ENCODE measurements at places on chromosomes 1 and 21. TPM values are rescaled to one million over a fixed set of nuclear protein-coding genes. Genes with fewer than 3 reads are reported as not detected.
A peak's percentile ranks its signal among the peaks of the same experiment; 100 is the strongest.

Gene IFNGR2
- total RNA-seq: 44.6 TPM

DNA sequence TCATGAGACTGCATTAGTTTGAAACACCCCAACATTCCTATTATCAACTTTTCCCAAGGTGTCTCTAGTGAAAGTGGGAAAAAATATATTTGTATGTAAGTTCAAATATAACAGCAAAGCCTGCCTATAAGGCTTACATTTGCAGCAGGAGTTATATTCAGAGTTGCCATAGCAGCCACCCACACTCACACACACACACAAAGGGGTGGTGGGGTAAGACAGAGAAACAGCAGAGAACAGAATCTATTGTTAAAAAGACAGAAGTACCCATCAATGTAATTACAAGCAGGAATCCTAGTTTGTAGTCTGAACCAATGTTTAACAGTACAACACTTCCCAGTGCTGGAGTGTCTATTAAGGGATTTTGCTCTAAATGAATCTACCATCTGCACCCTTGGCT lies 55.0 kb downstream of the PLPPR5 start:
- no peaks in the 10 kb centered on the region for H3K36me3 ChIP-seq
- H3K4me3 ChIP-seq: no peak overlapping the region
- no peaks in the 10 kb centered on the region for H3K27me3 ChIP-seq
- H3K27ac ChIP-seq: no peak overlapping the region
- H3K4me1 ChIP-seq: no peaks in the 10 kb centered on the region

DNA sequence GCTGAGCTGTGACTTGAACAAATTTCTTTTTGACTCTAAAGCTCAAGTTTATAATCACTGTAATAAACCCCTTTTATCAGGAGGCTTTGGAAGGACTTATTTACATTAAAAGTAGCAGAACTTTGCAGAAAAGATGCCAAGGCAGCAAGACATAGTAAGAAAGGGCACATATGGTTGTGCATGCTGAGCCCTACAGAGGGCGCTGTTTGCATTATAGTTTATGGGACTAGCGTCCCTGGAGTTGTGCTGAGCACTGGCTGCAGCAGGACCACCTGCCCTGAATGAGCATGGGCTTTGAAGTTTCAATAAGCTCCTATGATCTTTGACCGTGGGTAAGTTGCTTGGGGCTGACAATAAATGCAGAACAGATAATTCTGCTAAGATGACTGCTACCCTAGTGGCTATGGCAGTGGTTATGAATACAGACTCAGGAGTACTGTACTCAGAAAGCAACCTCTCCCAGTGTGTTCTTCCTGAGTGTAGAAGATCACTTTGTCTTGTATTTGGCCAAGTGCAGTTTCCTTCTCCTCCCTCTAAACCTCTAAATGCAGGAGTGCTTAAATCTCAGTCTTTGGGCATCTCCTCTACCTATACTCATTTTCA lies 45.4 kb upstream of the USP1 start:
- peak; percentile 26 for DNase-seq
- no peak overlapping the region for H3K27ac ChIP-seq
- no peaks in the 10 kb centered on the region for H3K4me1 ChIP-seq
- H3K27me3 ChIP-seq: no peaks in the 10 kb centered on the region
- H3K4me3 ChIP-seq: no peak overlapping the region

GRCh38 chr1:211318576-211319280 lies 7.9 kb upstream of the TRAF5 start:
- H3K27ac ChIP-seq: no peak overlapping the region
- peaks cover 4% of the 10 kb centered on the region for H3K36me3 ChIP-seq
- peaks cover 8% of the 10 kb centered on the region for H3K4me1 ChIP-seq
- no peak overlapping the region for H3K4me3 ChIP-seq
- DNase-seq: no peak

GRCh38 chr1:110487726-110488125 lies 31.2 kb downstream of the KCNA10 start:
- no peaks in the 10 kb centered on the region for H3K27me3 ChIP-seq
- no peak overlapping the region for H3K27ac ChIP-seq
- no peaks in the 10 kb centered on the region for H3K4me1 ChIP-seq
- DNase-seq: no peak
- H3K36me3 ChIP-seq: no peaks in the 10 kb centered on the region

- H3K4me3 ChIP-seq: no peak overlapping the region
- H3K27ac ChIP-seq: no peak overlapping the region
- H3K4me1 ChIP-seq: peaks cover 26% of the 10 kb centered on the region
- no peak for DNase-seq
- no peaks in the 10 kb centered on the region for H3K27me3 ChIP-seq
Measured at GRCh38 chr1:3314491-3315381, 139.7 kb upstream of the ARHGEF16 start.

DNA sequence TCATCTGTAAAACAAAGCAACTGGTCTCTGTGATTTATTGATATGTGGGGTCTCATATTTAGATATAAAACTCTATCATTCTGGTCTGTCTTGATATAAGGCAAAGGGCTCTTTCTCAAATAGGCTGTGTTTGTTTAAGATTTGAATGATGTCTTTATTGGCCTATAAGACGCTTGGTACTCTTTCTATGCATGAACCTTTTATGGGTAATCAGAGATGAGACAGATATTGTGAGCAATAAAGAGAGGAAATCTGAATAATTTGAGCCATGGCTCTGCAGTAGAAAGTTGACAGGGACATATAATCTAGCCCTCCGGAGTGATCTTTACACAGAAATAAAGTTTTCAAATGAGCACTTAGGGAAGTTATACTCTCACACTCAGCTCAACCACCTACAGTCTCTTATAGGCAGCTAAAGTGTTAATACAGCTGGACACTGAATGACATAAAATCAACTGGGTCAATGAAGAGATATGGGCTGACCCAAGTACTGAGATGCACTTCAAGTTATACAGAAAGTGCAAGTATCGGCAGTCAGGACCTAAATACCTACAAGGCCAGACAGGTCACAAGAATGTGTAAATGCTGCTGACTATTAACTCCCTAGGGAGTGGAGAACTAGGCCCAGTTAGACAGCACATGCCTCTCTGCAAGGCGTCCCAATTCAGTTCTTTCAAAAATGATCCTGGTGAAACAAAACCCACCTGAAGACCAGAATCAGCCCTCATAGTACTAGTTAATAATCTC lies 111.0 kb downstream of the PTPN14 start:
- peak overlapping the region; percentile 66 for H3K27ac ChIP-seq
- no peak for DNase-seq
- no peaks in the 10 kb centered on the region for H3K36me3 ChIP-seq
- H3K4me1 ChIP-seq: peaks cover 50% of the 10 kb centered on the region

DNA sequence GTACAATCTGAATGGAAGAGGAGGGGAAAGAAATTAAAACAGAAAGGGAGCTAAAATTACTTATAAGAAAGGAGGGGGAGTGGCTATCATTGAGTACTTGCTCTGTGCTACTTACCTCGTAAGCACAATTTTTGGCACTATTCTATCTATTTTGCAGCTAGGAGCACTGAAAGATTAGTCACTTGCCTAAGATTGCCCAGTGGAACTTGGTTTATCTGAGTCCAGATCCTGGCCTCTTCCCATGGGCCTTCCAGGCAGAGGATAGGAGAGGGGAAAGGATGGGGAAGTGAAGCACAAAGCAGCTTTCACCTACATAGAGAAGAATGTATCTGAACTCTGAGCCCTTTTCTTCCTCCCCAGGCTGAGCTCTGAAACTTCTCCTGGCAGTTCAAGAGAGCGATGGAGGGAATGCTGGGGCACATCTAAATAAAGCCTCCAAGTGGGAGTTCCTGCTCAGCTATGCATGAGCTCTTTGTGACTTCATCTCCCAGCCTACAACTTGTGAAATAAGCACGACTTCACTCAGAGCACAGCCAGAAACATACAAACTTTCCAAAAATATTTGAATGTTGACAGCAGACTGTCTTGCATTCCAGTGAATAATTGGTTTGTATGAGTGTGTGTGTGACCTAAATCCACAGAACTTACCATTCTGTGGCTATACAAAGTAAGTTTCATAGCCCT lies 29.4 kb downstream of the HMGB4 start:
- H3K4me1 ChIP-seq: no peaks in the 10 kb centered on the region
- H3K27ac ChIP-seq: no peak overlapping the region
- no peaks in the 10 kb centered on the region for H3K36me3 ChIP-seq
- H3K27me3 ChIP-seq: peaks cover 4% of the 10 kb centered on the region
- H3K4me3 ChIP-seq: no peak overlapping the region
- no peak for DNase-seq

GRCh38 chr1:28173151-28173979 lies 3.1 kb downstream of the PTAFR start:
- no peaks in the 10 kb centered on the region for H3K36me3 ChIP-seq
- H3K4me3 ChIP-seq: no peak overlapping the region
- H3K27ac ChIP-seq: no peak overlapping the region
- H3K4me1 ChIP-seq: no peaks in the 10 kb centered on the region
- H3K27me3 ChIP-seq: no peaks in the 10 kb centered on the region

Gene ITGB2
- 1.5 TPM for total RNA-seq

Gene C1orf226
- total RNA-seq: 7.7 TPM

DNA sequence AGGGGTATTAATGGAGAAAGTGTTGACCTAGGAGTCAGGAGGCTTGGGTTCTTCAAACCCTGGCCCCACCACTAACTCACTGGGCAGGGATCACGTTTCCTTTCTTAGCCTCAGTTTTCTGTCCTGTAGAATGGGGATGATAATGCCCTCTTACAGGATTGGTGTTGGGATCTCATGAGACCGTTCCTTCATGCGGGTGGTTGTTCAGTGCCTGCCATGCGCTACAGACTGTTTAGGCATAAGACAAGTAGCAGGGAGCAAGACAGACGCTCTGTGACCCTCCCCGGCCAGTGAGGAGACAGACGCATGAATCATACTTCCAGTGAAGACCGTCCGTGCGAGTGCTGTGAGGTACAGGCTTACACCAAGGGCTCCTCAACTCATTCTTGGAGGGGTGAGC lies 81.7 kb downstream of the MAN1C1 start:
- no peak for DNase-seq
- no peak overlapping the region for H3K4me3 ChIP-seq
- no peak overlapping the region for H3K27ac ChIP-seq
- H3K4me1 ChIP-seq: peaks cover 14% of the 10 kb centered on the region
- H3K27me3 ChIP-seq: no peaks in the 10 kb centered on the region

GRCh38 chr1:17635811-17636210 lies 96.3 kb downstream of the ARHGEF10L start:
- peaks cover 5% of the 10 kb centered on the region for H3K4me1 ChIP-seq
- DNase-seq: no peak
- H3K36me3 ChIP-seq: no peaks in the 10 kb centered on the region
- no peaks in the 10 kb centered on the region for H3K27me3 ChIP-seq
- no peak overlapping the region for H3K27ac ChIP-seq

Gene OR2T8
- not detected for total RNA-seq

All from HCT116 (cell line).